AG04449 (cell line): ENCODE measurements at places on chromosomes 1 and 21.
A peak's percentile ranks its signal among the peaks of the same experiment; 100 is the strongest.

- DNase-seq, result no peak
Measured at GRCh38 chr1:245198748-245199516, 44.1 kb downstream of the KIF26B start.

- no peak for DNase-seq
Measured at GRCh38 chr1:207112616-207113296, 8.7 kb downstream of the C4BPA start.

DNA sequence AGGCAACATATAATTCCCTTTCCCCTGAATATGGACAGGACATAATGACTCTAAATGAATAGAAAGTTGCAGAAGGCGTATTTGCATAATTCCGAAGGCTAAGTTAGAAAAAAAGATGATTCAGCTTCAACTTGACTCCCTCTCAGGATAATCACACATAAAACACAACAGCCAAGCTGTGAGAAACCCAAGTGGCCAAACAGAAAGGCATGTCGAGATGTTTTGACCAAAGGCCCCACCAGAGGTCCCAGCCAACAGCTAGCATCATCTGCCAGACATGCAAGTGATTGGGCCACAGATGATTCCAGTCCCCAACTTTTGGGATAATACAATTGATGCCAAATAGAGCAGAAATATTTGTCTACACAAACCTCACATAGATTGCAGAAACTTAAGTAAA lies 444.9 kb downstream of the LTN1 start:
- no peak for DNase-seq

DNA sequence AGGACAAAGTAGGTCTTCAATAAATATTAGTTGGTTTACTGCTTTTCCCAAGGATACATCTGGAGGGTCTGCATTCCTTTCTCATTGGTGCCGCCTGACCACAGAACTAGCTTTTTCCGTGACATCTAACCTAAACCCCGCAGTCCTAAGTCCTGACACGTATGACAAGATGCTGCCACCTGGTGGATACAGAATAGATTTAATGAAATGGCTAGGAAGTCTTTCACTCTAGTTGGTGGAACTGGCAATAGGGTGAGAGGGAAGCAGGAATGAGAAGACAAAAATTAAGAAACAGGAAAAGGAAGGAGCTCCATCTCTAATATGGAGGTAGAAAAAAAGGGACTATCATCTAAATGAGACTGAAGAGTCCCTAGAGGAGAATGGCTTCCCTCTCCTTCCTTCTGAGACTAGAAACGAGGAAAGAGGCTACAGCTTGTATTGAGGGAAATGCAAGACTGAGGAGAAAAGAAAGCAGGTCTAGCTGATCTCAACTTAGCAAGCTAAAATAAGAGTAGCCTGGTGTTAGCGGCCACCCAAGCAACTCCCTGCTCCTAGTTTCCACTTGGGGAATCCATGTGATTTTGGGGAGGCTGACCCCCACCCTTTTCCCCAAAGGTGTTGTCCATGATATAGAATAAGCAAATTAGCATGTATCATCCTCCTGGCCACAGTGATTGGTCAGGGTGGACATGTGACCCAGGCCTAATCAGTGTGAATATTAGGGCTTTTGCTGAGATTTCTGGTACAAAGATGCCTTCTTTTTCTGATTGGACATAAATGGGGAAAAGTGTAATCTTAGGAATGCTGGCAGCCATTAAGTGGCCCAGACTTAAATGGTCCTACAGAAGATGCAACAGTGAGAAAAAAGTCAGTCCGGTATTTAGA lies 5.9 kb downstream of the RFX5 start:
- peak; percentile 45 for DNase-seq

DNA sequence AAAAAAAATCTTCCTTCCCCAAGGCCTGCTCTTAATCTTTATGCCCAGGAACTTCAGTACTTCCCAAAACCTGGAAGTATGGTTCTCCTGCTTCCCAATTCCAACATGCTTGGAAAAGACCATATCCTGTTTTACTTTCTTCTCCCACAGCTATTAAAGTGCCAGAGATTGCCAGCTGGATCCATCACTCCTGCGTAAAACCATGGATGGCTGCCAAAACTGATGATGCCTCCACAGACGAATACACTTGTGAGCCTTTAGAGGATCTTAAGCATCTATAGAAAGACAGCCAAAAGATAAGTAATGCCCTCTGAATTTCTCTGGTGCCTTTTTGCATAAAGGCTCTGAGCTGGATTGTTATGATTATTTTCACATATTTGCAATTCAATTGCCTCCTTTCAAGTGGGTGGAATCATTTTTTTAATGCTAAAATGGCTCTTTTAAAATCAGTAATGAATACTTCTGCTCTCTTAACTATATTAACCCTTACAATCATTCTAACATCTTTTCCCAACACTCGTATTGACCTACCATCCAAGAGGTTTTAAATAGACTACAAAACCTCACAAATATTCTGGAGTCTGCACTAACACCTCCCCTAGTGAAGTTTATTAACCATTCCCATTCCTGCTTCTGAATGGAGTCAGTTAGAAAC lies 1807.8 kb downstream of the BRINP3 start:
- no peak for DNase-seq
